Fibroblast of skin of abdomen (primary cell): ENCODE measurements at places on chromosomes 13 and 19.

DNA sequence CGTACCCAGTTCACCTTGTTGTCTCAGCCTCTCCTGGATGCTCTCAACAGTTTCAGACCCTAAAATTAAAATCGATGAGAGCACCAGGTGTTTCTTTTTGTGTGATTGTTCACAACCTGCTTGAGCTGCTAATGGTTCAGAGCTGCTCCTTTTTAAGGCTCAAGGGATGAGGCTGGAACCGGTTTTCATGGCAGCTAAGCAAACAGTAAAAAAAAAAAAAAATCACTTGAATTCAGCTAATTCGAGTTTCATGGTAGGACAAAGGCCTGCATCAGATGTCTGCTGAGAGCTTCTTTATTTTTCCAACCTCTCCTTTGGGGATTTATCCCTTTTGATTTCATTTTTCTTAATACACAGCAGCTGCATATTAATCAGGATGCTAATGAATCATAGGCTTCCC, 6.5 kb downstream of the SYCE2 start:
- DNase-seq = no peak

DNA sequence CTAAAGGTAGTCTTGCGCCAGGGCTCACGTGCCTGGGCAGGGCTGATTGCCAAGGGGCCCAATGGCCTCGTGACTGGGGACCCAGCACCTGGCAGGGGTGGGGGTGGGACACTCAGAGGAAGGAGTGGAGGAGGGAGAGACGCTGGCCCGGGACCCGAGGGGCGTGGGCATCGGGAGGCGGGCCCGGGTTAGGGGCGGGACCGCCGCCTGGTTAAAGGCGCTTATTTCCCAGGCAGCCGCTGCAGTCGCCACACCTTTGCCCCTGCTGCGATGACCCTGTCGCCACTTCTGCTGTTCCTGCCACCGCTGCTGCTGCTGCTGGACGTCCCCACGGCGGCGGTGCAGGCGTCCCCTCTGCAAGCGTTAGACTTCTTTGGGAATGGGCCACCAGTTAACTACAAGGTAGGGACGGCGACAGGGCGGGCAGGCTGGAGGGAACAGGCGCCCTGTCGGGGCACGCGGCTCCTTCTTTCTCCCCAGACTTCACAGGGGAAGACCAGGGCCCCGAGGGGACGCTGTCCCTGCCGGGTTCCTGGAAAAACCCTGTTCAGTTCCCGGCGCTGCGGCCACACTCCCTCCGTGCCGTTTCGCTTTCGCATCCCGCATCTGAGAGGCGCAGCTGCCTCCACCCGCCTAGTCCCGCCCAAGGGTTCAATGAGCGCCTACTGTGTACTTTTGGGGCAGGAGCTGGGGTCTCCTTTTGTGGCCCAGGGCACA, at the start of gene IFI30:
IFI30 (plus strand) TSS at position 242 of the 717 bp plus-strand sequence; CDS start at position 271, 29 bp downstream.
- peak; percentile 24 for DNase-seq

DNA sequence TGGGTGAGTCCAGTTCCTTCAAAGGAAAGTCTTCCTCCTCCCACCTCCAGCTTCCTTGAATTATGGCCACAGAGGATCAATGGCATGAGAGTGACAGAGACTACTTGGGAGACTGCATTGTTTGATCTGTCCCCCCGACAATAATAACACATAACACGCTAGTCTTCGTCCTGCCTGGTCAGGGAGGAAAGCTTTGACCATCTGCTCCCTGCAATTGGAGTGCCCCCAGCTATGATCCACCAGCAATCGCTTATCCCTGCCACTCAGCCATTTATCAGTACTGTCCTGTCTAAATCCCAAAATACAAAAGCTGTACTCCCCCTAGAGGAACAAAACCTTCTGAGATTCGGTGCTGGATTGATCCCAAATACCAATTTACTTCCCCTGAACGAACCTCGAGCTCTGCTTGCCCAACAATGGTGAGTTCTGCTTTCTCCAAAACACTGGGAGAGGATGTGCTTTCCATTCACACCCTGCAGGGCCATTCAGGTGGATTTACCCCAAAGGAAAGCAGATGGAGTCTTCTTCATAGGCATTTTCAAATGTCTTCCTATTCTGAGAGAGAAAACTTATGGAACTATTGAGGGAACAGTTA, 466.7 kb downstream of the TSHZ3 start:
- DNase-seq = no peak

DNA sequence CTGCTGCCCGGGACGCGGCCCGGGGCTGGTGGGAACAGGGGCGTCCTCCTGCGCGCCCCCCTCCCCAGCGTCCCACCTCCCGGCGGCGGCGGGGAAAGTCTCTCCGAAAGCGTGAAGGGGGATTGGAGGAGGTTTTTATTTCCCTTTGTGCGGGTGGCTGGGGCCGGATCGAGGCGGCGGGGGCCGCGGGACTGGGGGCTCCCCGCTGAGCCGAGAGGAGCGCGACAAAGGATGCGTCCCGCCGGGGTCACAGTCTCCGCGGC, 132 bp downstream of the SHD start:
- DNase-seq = no peak

DNA sequence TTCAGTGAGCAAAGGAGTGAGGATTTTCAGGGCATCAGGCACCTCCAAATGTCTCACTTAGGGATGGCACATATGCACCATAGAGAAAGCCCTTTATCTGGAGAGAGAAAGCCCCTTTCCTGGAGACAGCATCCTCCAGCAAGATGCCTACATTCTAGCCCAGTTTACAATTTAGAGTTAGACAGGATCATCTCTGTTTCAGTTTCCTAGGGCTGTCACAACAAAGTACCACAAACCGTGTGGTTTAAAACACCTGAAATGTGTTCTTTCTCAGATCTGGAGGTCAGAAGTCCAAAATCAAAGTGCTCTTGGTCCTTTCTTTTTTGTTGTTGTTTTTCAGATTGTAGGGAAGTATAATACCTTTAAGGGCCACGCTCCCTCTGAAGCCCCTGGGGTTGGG, 61.8 kb downstream of the MBNL2 start:
- no peak for DNase-seq

GRCh38 chr13:34056733-34057258, 238.8 kb downstream of the RFC3 start:
- no peak for DNase-seq

DNA sequence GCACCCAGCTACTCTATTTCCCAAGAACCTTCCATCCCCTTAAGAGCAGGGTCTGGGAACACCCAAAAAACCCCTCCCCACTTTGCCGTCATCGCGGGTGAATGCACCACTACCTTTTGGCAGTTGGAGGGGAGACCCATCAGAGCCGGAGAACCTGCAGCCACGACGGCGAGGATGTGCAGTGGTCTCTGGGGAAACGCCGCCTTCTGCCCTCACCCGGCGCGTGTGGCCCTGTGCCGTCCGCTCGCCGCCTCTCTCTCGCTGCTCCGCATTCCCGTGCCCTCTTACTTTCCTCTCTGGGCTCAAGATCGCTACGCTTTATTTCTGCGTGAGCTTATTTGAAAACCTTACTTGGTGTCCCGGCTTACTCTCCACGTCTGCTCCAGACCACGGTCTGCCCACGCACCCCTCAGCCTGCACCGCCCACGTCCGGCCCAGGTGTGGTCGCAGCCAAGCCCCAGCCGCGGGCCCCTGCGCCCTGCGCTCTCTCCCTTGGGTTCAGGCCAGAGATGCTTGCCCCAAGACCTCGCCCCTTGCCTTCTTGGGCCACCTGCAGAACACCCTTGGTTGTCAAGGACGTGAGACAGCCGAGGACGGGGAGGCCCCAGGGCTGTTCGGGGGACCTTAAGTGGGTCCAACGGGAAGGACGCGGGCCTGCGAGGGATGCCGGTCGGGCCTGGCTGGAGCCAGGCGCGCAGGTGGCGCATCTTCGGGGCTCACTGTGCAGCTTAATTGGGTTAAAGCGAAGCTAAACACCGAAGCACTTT, 2.0 kb upstream of the MAB21L1 start:
- DNase-seq = no peak

DNA sequence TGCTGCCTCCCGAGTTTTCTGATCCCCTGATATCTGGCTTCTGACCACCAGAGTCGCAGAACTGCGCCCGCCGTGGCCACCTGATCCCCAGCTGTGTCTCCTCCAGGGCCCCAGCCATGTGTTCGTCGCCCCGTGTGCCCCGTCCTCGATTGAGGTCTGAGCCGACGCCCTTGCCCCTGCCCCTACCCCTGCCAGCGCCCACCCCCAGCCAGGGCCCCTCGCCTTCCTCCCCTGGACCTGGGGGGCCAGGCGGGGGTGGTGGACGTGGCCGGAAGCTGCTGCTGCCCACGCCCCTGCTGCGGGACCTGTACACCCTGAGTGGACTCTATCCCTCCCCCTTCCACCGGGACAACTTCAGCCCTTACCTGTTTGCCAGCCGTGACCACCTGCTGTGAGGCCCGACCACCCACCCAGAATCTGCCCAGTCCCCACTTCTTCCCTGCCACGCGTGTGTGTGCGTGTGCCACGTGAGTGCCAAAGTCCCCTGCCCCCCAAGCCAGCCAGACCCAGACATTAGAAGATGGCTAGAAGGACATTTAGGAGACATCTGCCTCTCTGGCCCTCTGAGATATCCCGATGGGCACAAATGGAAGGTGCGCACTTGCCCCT, 9.2 kb downstream of the PLPPR2 start:
- no peak for DNase-seq

- peak; percentile 62 for DNase-seq
Observed at GRCh38 chr19:44635581-44636438, 7.9 kb upstream of the PVR start.
